GM06990 (cell line): ENCODE measurements at places on chromosomes 2 and 18.
A peak's percentile ranks its signal among the peaks of the same experiment; 100 is the strongest.

GRCh38 chr2:99430614-99431291, 59.1 kb downstream of the REV1 start:
- no peak for DNase-seq

DNA sequence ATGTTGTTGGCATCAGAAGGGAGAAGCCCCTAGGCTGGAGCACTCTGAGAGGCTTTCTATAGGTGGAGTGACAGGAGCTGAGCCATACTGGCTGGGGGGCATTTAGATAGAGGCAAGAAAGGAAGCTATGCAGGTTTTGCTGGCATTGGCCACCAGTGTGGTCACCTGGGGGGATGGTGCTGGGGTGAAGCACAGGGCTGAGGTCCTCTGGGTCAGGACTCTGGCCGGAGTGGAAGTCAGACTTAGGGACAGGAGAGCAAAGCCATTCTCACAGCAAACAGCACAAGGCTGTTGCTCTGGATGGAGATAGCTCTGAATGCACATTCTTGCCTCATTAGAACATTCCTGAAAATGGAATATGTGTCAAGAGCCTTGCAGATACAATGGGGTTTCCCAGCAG, 47.4 kb downstream of the NTSR2 start:
- no peak for DNase-seq

GRCh38 chr18:362311-363290, 94.8 kb upstream of the THOC1 start:
- DNase-seq: no peak

DNA sequence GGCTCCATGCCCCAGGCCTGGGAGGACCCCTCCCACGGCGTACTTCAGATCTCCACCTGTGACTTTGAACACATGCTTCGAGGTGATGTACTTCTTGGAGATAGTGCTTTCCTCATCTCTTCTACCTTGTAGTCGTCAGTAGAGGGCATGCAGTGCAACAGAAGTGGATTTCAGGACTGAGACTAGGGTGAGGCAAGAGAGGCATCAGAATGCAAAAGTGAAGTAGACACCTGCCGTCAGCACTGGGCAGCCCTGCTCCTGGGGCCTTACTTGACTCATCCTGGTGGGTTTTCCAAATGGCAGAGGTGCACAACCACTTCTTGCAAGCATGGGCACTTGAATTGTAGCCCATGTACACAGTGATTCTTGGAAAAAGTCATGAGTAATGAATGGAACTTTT, 258.8 kb downstream of the NEDD4L start:
- no peak for DNase-seq

DNA sequence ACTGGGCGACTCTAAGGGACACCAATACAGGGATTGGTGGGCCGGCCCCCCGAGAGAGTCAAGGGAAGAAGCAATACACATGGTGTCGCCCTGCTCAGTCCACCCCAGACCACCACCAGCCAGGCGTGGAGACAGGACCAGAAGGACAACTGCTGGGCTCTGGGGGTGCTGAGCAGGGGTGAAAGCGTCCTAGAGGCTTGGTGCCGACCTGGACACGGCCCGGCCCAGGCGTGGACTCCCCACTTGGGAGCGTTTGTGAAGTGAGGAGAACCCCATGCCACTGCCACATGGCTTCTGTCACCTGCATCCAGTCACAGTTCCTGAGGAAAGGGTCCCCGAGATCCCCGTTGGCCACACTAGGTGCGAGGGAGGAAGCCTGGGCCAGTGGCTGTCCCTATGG, 35.4 kb upstream of the ITM2C start:
- DNase-seq: no peak

DNA sequence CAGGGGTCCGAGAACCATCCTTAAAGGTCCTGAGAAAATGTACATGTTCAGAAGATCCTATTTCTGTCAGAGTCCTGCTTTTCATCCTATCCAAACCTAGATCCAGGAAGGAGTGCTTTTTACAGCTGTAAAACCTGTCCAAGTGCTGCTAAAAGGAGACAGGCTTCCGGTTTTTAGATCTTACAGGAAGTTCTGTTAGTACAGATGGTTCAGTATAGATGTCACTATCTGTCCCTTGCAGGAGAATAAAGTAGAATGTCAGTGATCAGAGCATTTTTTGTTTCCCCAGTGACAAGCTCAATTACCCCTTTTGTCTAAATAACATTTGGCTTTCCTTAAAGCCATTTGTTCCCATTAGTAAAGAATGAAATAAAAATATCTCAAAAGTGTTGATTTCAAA, 98.3 kb downstream of the NRP2 start:
- no peak for DNase-seq

DNA sequence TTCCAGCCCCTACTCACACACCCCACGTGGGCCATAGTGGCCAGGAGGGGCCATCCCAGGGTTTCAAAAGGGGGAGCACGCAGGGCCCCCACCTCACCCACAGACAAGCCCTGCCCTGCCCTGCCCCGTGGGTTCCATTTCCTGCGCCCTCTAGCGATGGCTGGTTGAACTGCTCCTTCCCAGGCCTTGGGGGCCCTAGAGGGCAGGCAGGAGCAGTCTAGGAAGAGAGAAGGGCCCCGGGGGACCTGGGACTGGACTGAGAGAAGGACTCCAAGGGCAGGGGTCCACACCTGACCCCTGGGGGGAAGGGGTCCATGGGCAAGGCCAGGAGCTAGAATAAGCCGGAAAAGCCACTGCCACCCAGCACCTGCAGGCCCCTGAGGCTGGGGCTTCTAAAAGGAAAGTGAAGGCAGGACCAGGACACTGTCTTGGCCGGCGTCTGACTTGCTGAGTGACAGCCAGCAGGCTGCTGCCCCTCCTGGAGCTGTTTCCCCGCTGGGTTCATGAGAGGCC, 10.1 kb downstream of the CYP26B1 start:
- DNase-seq: peak; percentile 42

GRCh38 chr18:59917422-59917821, 17.6 kb downstream of the PMAIP1 start:
- DNase-seq: no peak

- DNase-seq: peak; percentile 37
Observed at GRCh38 chr18:44507729-44508325, 172.9 kb upstream of the SETBP1 start.

GRCh38 chr2:200414367-200414766, 95.5 kb downstream of the KCTD18 start:
- no peak for DNase-seq

- DNase-seq: no peak
Observed at GRCh38 chr2:219107758-219108157, 47.0 kb upstream of the IHH start.

- no peak for DNase-seq
Observed at GRCh38 chr2:28401948-28402550, 9.4 kb downstream of the FOSL2 start.

DNA sequence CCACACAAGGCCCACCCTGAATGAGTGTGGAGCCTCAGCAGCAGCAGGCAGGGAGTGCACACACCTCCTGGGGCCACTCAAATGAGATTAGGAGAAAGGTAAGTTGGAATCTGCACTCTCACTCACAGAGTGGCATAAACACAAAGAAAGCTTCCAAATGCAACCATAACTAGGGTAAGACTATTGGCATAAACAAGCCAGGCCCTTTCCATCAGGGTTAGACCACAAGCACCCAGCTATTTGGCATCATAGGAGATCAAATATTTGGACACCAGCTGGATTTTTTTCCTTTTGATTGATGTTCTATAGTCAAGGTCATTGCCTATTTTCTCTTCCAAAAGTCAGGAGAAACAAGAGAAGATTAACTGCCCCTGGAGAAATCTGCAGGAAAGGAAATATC, 471.5 kb downstream of the TXNL1 start:
- DNase-seq: no peak
